CD4-positive, alpha-beta T cell treated with Interleukin-6 at 100 ng/mL for 8 hours (primary cell): ENCODE measurements at places on chromosomes 5 and 9.

DNA sequence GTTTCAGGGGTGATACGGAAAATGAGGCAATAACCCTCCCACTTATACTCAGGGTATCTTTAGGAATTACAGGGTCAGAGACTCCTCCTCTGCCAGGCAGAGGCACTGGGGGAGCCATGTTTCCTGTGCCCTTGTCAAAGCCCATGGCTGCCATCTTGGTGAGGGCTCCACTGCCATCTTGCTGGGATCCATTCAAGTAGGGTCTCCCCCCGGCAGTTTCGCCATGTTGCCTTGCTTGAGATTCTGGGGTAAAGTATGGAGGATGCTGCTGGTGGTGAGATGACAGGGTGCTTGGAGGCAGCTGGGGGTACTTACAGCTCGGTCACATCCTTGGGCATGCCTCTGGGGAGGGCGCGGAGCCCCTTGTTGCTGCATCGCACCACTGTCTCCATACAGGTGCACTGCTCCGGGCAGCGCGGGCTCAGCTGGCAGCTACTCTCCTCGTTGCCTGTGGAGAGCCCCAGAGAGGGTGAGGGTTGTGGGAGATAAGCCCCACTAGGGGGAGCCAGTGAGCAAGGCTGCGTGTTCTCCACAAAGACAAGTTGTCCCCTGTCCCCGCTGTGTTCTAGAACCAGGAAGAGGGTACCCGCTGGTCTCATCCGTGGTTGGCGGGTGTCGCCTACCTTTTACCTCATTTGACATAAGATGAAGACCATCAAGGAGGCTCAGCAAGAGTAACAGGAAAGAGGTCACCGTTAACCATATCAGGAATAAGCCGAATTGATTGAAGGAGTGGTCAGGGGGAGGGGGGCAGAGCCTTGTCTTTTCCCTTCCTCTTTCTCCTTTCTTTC, 169.0 kb upstream of the PANK3 start:
- no peak for DNase-seq

- DNase-seq = no peak
These were observed 6.2 kb upstream of the TMEM141 start for GRCh38 chr9:136784997-136785361.

DNA sequence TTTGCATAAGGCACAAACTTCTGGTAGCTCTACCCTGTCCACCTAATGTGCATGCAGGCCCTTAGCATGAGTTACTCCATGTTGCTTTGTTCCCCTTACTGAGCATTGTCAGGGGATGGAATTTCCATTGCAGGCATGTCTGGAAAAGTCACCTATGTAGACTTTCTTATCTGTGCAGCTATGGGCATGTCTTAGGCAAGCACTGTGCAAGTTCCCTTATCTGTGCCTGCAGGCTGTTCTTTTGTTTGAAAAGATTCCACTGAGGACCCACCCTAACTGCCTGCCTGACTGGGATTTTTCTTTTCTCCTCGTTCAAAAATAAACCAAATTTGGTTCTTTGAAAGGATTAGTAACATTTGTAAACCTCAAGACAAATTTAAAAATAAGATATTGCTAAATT, 587.0 kb downstream of the CDH18 start:
- DNase-seq = no peak

GRCh38 chr9:30935730-30936129, 1448.7 kb upstream of the ACO1 start:
- no peak for DNase-seq

DNA sequence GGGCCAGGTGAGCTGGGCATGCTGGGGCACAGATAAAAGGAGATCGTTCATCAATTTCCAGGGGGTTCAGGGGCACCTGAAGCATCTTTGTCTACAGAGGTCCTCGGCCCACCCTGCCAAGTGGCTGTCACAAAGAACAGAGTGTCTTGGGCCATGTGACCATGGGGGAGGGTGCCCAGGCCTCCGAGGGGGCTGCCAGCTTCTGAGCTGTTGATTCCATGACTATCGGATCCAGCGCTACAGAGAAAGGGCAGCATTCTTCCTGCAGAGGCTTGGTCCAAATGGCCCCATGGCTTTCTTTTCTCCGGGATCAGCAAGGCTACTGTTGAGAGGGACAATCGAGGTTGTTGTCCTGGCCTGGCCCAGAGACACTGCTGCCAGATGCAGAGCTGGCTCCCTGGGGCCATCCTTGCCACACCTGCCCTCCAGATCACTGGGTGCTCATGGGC, 289.2 kb downstream of the ZSWIM6 start:
- DNase-seq = no peak

DNA sequence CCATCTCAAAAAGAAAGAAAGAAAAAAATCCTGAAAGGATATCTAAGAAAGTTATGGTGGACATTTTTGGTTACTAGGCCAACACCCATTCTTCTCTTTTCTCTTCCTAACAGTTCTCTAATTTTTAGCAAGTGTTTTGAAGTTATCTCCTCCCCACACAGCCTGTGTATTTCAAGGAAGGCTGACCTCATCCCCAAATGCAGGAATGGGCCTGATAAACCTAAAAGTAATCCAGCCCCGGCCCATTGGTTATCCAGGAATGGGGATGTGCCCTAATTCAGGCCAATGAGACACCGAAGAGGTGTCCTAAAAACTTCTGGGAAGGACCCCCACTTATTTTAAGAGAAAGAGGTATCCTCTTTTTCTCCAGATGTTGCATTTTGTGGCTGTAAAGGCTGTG, 46.6 kb downstream of the F2R start:
- no peak for DNase-seq

GRCh38 chr9:746661-747434, 94.6 kb upstream of the DMRT1 start:
- DNase-seq = no peak

DNA sequence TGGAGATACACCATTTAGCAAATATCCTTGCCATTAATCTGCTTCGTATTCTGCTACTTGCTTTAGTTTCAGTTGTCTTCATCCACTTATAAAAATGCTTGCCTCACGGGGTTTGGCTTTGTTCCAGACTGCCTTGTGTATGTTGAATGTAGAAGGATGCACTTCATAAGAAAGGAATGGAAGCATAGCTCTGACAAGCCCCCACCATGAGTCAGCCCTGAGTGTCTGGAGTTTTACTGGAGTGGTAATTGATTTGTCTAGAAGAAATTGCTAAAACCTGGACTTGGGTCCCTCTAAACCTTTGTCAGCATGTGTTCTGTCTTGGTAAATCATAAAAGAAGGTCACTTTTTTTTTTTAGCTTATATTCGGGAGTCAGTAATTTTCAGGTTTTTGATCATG, 4.6 kb downstream of the TEX48 start:
- no peak for DNase-seq
